Effector memory CD8-positive, alpha-beta T cell (primary cell): ENCODE measurements at places on chromosomes 3 and 15.
A peak's percentile ranks its signal among the peaks of the same experiment; 100 is the strongest.

DNA sequence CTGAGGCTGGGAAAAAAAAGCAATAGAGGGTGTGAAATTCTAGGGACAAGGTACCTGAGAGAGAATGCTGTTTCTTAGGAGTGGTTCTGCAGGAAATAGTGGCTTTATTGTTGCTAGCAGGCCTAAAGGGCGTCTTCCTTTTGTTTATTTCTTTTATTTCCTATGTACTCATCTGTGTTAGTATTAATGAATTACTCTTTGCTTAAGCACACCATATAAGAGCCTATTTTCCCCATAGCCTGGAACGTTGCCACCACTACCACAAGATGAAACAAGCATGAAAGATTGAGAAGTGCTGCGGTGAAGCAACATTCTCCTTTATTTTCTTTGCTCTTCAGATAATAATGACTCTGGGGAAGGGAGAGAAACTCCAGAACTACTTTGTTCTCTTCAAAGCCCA, 21.3 kb upstream of the GOLIM4 start:
- no peaks in the 10 kb centered on the region for H3K27me3 ChIP-seq
- no peak overlapping the region for H3K4me3 ChIP-seq
- H3K27ac ChIP-seq = no peak overlapping the region
- no peak for DNase-seq

DNA sequence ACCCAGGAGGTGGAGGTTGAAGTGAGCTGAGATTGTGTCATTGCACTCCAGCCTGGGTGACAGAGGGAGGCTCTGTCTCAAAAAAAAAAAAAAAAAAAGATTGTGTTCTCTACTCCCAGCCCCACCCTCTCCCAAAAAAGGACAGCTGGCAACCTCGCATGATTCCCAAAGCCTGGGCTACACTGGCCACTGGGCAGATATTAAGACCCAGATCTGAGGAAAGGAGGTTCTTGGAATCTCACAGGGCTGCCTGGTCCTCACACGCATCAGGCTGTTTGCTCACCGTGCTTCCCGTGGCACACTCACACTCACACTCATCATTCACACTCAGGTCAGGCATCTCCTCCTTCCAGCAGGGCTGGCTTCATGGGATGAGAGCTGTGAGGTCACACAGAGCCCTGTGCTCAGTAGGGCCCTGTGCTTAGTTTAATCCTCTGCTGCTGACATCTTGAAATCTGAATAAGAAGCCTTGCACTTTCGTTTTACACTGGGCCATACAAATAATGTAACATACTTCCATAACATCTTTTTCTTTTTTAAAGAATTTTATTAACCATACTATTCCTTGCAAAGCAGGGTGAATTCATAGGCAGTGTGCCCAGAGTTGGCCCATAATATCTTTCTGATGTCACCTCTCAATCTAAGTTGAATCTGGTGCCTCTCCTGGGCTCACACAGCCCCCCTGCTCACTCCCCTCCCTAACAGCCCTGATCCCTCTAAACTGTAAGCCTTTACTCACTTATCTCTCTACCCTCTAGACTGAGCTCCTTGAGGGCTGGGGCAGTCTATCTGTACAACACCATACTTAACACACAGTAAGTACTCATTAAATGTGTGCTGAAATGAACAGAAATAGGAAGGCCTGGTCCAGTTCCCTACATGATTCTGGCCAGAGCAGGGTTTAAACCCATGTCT, 50.2 kb upstream of the C15orf39 start:
- peak overlapping the region; percentile 55 for H3K27ac ChIP-seq
- peaks cover 13% of the 10 kb centered on the region for H3K4me1 ChIP-seq
- no peaks in the 10 kb centered on the region for H3K36me3 ChIP-seq
- no peaks in the 10 kb centered on the region for H3K27me3 ChIP-seq

DNA sequence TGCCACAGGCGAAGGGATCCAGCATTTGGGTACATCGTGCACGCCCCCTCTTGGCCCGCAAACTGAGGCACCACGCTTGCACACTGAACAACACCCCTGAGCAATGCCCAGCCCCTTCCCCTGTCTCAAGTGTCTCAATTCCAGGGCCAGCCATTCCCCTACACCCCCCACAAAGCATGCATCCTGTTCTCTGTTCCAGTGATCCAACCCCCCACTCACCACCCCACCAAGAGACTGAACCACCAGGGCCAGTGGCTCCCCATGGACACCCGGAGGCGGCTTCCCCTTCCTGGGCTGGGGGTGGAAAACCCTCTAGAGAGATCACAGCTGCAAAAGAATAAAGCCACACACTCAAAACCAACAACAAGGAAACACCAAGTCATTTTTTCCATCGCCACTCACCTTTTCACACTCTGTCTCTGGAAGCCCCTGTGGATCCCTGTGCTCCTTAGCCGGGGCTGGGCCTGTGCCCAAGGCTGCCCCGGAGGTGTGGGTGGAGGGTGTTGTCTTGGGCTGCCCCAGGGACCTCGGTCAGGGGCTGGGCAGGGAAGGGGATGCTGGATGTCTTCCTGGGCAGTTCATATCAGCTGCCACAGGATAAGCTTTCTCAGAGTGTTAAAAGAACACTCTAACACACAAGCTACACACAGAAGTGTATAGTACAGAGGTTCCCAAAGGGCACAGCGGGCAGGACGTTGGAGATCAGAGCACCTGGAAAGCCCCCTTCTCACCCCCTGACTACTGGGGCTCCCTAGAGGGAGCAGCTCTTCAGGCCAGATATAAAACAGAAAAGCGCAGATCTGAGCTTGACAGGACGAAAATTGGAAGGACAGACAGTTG, 92.5 kb downstream of the CHSY1 start:
- peaks cover 7% of the 10 kb centered on the region for H3K4me1 ChIP-seq
- no peaks in the 10 kb centered on the region for H3K27me3 ChIP-seq
- H3K36me3 ChIP-seq = peaks cover 3% of the 10 kb centered on the region
- peak overlapping the region; percentile 1 for H3K27ac ChIP-seq

- H3K27me3 ChIP-seq = no peaks in the 10 kb centered on the region
- no peak overlapping the region for H3K4me3 ChIP-seq
- H3K36me3 ChIP-seq = peaks cover 3% of the 10 kb centered on the region
- peaks cover 22% of the 10 kb centered on the region for H3K4me1 ChIP-seq
- no peak for DNase-seq
Observed at GRCh38 chr3:126022741-126023359, 53.9 kb downstream of the ROPN1B start.

GRCh38 chr3:41726891-41727290, 235.0 kb downstream of the ULK4 start:
- DNase-seq = no peak
- no peak overlapping the region for H3K27ac ChIP-seq
- H3K27me3 ChIP-seq = no peaks in the 10 kb centered on the region
- no peaks in the 10 kb centered on the region for H3K4me1 ChIP-seq
- H3K4me3 ChIP-seq = no peak overlapping the region

DNA sequence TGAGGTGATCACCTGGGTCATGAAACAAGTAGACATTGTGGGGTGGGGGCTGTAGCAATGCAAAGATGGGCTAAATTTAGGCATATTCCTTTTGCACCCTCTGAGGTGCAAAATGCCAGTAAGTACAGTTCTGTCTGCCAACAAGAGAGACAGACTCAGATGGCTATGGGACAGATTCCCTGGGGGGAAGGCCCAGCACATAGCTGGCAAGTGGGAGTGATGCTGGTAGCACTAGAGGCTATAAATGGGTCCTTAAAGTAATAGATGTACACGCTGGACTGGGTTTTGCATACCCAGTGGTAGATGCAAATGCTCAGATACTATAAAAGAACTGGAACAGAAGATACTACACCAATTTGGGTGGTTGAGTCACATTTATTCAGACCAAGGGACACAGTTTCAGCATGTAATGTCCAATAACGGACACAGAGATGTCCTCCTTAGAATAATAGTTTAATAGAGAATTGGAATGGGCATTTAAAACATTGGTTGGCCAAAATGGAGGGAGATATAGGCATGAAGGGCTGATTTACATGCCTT, 67.4 kb upstream of the RNU6-1 start:
- no peaks in the 10 kb centered on the region for H3K4me1 ChIP-seq
- no peak overlapping the region for H3K27ac ChIP-seq
- no peak overlapping the region for H3K4me3 ChIP-seq
- peaks cover 32% of the 10 kb centered on the region for H3K27me3 ChIP-seq
